Fibroblast of the aortic adventitia (primary cell): ENCODE measurements at places on chromosomes 16 and 17.

DNA sequence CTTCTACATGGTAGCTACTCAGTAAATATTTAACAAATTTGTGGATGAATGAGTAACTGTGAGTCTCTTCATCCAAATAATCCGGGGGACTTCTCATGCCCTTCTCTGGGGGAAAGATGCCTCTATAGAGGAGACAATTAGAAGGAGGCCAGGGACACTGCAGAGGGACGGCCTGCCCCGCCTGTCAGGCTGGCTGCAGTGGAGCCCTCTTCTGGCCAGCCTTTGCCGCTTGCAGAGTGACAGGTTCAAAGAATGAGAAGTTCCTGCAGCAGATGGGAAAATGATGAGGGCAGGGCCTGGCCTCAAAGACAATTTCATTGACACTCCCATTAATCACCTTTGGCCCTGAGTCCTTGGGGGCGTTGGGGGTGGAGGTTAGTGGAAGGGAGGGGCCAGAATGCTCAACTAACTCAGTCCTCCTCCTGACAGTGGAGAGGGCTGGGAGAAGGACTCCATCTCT, 339.0 kb downstream of the MAF start:
- DNase-seq = no peak

- peak; percentile 98 for DNase-seq
These were observed 336.4 kb downstream of the SEC14L1 start for GRCh38 chr17:77476931-77477805.

DNA sequence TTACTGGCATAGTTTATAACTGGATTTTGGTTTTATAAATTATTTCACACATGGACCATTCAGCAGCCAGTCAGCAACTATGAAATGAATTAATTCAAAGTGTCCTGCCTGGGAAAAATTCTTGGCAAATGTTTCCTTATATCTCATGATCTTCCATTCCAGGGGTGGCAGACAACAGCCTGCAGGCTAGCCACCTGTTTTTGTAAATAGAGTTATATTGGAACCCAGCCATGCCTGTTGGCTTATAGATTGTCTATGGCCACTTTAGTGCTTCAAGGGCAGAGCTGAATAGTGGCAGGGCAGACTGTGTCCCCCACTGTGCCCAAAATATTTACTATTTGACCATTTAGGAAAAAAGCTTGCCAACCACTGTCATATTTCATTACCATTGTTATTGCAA, 613.7 kb downstream of the TMEM114 start:
- no peak for DNase-seq

- DNase-seq = no peak
These were observed 35.4 kb upstream of the LYRM9 start for GRCh38 chr17:27928587-27928986.

DNA sequence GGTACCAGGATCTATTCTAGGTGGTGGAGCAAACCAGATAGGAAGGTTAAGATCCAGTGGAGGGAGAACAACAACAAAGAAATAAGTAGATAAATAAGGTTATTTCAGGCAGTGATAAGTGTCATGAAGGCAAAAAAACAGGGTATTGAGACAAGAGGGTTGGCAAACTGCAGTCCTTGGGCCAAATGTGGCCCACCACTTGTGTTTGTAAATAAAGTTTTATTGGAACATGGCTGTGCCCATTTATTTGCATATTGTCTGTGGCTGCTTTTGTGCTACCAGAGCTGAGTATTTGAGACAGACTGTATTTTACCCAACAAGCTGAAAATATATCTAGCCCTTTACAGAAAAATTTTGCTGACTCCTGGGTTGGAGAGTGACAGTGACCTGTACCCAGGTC, 361.3 kb downstream of the XYLT1 start:
- no peak for DNase-seq

DNA sequence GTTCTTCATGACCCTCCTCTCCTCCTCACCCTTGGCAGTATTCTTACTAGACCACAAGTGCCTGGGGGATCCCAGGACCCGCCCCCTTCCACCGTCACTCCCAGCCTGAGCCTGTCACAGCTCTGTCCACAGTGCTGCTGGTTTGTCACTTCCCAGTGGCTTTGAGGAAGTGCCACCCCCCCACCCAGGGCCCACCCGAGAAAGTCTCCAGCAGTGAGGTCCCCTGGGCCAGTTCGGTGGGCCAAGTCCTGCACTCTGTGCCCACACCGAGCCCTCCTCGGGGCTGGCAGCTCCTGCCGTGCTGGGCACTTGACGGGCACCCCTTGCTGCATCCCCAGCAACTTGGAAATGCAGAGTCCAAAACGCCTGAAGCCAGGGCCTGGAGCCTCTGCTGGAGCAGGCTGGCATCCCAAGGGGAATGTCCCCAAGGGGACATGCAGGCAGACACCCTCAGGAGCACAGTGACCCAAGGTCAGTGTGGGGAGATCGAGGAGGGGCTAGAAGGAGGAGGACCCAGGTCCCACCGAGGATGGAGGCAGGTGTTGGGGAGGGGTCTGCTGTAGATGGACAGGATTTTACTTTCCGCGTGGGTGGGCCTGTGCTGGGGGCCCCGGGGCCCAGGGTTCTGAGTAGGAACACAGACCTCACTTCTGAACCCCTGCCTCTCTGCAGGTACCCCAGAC, 15.5 kb downstream of the MMP15 start:
- DNase-seq = no peak

DNA sequence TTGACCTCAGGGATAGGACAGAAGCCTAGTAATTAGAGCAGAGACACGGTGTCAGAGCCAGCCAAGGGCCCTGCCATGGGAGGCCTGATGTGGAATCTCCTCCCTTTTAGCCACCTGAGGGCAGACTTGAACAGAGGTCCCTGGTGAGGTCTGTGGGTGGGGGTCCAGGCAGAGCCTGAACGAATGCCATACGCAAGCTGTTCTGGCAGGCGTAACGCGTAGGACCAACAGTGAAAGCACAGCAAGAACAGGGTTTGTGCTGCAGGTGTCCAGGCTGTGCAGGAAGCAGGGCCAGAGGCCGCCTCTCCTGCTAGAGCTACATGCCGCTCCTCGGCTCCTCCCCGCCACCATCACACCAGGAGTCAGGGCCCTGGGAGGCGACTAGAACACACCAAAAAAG, 81.9 kb upstream of the TBX2 start:
- no peak for DNase-seq

- DNase-seq = no peak
These were observed 47.3 kb downstream of the RPH3AL start for GRCh38 chr17:305090-305976.

GRCh38 chr16:10751291-10751697, 7.7 kb downstream of the NUBP1 start:
- DNase-seq = no peak

DNA sequence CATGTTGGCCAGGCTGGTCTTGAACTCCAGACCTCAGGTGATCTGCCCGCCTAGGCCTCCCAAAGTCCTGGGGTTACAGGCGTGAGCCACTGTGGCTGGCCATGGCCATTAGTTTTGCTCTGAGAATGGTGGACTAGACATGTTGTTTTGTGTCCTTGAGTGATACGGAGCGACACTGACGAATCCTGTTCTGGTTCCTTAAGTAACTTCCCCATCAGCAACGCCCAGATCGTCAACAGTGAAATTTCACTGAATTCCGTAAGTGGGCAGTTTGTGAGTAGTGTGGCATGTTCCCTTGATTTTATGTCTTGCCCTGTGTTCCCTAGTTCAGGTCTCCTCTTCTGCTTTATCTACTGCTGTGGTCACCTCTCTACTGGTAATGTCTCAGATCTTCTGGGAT, 67.4 kb downstream of the SNX29 start:
- DNase-seq = no peak

DNA sequence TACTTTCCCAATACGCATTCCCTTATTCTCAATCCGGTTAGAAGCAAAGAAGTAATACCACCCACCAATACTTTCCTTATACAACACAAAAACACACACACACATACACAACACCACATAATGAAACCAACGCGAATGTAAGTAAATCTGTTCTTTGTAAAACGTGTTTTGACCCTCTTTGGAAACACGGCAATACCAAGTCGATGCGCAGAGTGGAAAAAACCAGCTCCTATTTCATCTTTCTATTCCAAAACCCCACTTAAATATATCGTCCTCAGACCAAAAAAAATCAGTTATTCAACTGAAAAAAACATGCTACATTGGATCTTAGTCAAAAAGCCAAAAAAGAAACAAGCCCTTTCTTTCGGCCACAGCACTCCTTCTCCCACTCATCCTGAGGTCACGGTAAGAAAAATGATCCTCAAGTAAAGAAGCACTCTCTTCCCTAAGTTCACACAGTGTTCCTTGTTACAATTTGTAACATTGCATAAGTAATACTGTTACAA, 31.0 kb upstream of the ARL4D start:
- DNase-seq = peak; percentile 96

DNA sequence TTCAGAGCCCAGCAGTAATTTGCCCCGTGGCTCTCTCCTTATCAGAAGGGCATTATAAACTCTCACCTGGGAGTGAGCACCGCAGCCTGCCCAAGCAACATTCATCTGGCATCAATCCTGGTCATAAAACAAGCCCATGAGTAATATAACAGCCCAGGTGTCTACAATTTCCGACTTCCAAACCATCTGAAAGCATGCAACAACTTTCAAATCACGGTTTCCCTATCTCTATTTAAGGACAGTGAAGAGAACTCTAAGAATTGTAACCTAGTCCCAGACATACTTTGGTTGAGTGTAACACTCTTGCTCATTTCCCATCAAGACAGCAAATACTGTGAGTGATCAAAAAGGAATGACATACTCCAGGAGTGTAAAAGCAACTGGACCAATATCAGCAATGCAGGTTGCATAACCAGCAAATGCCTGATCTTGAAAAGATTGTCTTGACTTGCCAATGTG, 487.4 kb upstream of the SOX9 start:
- peak; percentile 22 for DNase-seq

GRCh38 chr16:56143666-56144065, 47.6 kb upstream of the GNAO1 start:
- DNase-seq = no peak

DNA sequence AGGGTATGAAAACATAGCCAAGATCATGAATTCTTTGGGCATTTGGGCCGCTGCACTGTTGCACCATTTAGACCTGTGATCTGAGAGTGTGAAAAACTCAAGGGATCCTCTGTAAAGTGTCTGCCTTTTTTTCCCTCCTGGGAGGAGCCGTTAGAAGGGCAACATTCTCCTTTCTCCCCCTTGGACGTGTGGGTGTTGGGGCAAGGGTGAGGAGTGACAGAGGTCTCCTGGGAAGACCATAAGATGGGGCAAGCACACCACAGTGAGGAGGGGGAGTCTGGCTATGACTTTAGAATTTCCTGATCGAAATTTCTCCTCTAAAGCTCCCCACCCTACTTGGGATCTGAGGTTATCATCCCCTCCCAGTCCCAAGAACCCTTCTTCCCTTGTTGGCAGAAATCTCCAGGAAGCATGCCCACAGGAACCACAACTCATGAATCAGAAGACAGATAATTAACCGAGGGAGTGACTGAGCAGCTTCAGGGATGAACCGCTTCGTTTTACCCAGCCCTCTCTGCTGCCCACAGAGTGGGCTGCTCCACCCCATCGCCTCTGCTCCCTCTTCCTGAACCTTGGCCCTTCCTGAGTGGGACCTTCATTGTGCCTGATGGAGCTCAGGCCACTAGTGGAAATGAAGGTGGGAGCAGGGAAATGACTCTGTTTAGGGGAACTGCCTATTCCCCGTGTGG, 4.2 kb downstream of the ITGB3 start:
- peak; percentile 67 for DNase-seq

DNA sequence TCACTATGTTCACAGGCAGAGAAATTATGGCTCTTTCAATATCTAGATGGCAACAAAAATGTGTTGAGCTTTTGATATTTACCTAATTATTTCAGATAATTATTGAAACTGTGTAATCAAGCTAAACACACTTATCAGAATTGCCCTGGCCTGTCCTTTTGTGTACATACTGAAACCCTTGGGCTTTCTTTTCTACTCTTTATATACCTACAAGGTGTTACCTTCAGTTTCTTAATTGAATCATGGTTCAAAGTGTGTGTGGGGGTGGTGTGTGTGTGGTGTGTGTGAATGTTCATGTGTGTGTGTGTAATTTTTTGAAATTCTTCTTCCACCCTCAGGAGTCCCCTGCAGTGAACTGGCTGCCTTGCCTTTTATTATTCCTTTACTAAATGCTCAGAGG, 506.8 kb upstream of the SOX9 start:
- no peak for DNase-seq

GRCh38 chr16:52469775-52470174, 77.2 kb downstream of the TOX3 start:
- DNase-seq = no peak

- no peak for DNase-seq
These were observed 1.8 kb upstream of the WDR90 start for GRCh38 chr16:647173-647902.

GRCh38 chr16:58187092-58187491, 10.8 kb downstream of the CSNK2A2 start:
- DNase-seq = peak; percentile 15

- DNase-seq = no peak
These were observed 7.6 kb downstream of the UBALD2 start for GRCh38 chr17:76272541-76273444.

- peak; percentile 77 for DNase-seq
These were observed 42.1 kb upstream of the GPRC5B start for GRCh38 chr16:19926449-19927390.

DNA sequence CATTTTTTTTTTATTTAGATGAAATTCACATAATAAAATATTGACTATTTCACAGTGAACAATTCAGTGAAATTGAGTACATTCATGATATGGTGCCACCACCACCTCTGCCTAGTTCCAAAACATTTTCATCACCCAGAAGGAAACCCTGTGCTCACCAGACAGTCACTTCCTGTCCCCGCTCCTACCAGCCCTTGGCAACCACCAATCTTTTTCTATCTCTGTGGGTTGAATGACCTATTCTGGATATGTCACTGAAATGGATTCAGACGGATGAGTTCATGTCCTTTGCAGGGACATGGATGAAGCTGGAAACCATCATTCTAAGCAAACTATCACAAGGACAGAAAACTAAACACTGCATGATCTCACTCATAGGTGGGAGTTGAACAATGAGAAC, 40.5 kb downstream of the ATP2C2 start:
- no peak for DNase-seq

- DNase-seq = no peak
These were observed 78.8 kb downstream of the BMERB1 start for GRCh38 chr16:15513156-15513555.

DNA sequence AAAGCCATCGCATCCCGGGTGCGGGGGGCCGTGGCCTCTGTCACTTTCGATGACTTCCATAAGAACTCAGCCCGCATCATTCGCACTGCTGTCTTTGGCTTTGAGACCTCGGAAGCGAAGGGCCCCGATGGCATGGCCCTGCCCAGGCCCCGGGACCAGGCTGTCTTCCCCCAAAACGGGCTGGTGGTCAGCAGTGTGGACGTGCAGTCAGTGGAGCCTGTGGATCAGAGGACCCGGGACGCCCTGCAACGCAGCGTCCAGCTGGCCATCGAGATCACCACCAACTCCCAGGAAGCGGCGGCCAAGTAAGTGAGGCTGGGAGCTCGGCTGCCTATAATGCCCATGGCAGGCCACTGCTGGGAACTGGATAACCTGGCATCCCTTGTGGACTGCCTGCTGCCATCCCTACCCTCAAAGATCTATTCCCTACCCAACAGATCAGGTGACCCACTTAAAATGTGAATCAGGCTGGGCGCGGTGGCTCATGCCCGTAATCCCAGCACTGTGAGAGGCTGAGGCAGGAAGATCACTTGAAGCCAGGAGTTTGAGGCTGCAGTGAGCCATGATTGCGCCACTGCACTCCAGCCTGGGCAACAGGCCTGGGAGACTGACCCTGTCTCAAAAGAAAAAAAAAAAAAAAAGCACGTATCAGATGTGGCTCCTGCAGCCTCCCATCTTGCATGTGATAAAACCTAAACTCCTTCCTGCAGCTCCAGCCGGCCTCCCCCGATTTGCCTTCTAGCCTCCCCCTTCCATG, 18.3 kb downstream of the CDIPT start:
- peak; percentile 69 for DNase-seq

- DNase-seq = no peak
These were observed 1.4 kb downstream of the ARSG start for GRCh38 chr17:68292689-68293040.
